ENCODE measurements at places on chromosomes 2 and 18.
A peak's percentile ranks its signal among the peaks of the same experiment; 100 is the strongest.

DNA sequence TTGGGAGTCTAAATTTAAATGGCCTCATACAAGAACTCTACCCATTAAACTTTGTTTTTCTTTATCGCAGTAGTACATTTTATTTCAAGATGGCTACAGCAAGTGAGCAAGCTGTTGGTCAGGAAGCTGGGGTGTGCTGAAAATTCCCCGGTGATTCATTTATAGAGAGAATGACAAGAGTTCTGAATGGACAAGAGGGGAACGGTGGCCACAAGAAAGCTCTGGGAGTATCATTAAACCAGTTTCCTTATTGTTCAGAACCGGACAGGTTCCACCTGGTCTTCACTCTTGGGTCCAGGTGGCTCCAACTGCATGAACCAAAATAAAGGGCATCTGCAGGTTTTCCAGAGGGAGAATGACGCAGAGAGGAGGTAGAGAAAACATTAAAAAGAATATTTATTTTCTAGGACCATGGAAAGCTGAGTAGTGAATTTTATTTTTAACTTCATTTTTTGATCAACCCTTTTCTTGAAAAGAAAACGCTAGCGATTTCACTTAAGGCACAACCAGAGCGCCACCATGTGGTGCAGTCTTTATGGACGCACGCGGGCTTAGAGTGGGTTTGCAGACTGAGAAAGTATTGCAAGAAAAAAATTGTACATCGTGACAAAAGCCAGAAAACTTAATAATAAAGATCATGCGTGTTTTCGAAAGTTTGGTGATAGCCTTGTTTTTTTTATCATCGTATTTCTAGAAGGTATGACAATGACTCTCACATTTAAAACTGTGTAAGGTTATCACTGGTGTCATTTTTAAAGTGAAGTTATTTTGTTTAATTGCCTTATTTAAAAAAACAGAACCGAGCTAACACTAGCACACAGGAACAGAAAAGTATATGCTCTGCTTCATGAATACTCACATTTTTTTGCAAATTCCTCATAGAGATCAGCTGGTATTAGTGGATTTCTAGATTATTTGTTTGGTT, 97.9 kb upstream of the NOL4 start:
- DNase-seq = no peak

- DNase-seq = no peak
These were observed 41.5 kb upstream of the EPC2 start for GRCh38 chr2:148602885-148603561.

DNA sequence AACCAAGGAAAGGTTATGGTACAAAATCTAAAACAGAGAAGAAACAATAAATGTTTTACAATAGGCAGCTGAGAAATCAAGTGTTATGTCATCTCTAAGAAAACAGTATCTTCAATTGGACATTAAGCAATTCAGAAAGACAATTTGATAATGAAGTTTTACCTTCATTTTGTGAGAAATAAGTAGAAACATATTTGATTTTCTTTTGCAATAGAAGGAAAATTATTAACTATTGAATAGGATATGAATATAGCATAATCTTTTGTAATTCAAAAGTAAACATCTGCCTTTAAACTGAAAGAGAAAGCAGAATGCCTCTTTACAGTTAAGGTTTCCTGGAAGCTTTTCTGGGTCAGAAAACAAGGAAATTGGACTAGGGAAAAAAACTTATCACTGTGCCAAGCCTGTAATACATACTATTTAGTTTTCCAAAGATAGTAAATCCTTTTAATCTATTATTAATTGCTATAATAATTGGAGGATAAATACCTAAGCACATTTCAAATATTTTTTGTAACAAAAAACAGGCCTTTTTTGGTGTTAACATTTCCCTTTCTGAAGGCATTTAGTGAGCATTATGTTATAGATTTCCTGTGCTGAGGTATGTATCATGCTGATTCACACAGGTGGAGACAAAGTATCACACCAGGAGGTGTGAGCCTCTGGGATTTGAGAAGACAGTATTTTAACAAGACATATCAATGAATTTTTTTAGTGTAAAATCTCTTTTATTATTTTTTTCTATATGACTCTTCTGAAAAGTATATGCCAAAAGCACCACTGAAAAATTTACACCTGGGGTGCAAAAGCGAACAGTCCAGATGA, 947.0 kb upstream of the CDH2 start:
- no peak for DNase-seq

- DNase-seq = no peak
These were observed 258.0 kb downstream of the DPP10 start for GRCh38 chr2:114700440-114700839.

DNA sequence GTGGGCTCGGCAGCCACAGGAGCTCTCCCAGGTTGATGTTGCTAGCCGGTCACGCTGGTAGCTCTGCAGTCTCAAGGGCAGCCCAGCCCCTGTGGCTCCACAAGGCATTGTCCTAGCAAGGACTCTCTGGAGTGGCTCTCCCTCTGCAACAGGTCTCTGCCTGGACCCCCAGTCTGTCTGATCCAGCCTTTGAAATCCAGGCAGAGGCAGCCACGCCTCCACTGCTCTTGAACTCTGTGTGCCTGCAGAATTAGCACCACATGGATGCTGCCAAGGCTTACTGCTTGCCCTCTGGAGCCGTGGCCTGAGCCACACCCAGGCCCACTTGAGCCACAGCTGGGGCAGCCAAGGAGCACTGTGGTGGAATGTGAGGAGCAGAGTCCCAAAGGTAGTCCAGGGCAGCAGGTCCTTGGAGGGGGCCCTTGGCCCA, 43.0 kb upstream of the FAHD2A start:
- no peak for DNase-seq

- DNase-seq = no peak
These were observed 127.6 kb upstream of the LYPD1 start for GRCh38 chr2:132797556-132797955.

- DNase-seq = no peak
These were observed 323.4 kb upstream of the THUMPD2 start for GRCh38 chr2:40102447-40102846.

GRCh38 chr2:132384491-132385151, 32.0 kb upstream of the GPR39 start:
- no peak for DNase-seq

- DNase-seq = no peak
These were observed 55.0 kb upstream of the DAPL1 start for GRCh38 chr2:158740127-158740526.

- DNase-seq = no peak
These were observed 42.3 kb upstream of the ALPP start for GRCh38 chr2:232336241-232336736.

DNA sequence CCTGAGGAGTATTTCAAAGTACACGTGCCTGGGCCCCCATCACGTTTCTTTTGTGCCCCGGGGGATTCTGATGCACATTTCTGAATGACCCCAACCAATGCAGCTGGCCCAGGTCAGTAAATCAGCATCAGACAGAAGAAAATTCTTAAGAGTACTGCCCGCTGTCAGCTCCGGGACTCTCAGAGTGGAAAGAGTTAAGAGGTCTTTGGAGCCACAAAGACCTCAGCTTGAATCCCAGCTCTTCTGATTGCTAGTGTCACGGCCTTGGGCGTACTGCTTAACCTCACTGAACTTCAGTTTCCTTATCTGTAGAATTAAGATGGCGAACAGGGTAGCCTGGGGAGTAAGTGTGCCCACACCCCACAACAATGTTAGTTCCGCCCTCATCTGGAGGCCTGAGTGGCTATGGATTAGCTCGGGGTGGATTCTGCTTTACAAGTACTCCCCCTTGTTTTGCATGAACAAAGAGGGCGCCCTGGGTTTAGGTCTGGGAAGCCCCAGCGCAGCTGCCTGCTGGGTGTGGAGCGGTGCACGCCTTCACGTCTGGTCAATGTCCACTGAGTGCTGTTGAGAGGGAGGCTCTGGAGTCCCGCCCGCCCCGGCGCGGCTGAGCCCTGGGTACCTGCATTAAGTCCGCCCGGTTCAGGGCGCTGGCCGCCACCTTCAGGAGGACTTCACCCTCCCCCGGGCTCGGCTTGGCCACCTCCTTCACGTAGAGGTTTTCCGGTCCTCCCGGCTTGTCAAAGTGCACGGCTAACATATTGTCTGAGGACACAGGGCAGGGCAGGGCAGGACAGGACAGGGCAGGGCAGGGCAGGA, 858 bp downstream of the TP53I3 start:
- DNase-seq = peak; percentile 68

DNA sequence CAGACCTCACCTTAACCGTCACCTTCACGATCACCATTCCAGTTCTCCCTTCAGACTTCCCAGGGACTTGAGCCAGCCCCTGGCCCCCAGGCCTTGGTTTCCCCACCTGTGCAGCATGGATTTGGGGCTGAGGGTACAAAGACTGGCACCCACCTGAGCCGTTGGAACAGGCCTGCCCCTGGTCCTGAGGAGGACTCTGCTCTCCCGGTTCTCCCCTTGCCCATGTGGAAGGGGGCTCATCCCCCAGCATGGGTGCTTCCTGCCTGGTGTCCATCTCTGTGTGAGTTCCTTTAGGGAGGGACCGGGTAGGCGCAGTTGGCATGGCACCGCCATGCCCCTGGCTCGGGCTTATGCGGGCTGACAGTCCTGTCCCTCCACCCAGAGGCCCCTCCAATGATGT, 10.9 kb upstream of the GPR35 start:
- no peak for DNase-seq

- DNase-seq = no peak
These were observed 42.1 kb downstream of the CD28 start for GRCh38 chr2:203748331-203749126.

GRCh38 chr2:239057533-239057932, 209.6 kb downstream of the TWIST2 start:
- DNase-seq = no peak

DNA sequence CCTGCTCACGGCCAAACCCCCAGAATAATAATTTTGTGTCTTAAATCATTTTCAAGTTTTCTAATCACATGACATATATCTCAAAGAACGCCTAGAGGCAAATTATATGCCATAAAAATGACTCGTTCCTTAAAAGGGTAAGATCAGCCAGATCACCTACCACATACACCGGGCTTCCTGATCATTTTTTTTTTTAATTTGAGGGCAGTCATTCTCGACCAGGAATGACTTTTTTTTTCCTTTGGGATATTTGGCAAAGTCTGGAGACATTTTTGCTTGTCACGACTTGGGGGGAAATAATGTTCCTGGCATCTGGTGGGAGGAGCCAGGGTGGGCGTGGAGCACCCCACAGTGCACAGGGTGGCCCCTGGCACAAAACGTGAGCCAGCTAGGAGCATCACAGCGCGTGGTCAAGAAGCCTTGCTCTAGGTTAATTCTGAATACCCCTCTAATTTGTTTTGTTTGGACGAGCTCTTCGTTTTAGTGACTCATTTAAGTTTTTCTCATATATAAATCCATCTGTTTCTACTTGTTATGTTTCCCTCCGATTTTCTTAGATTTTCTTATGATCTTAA, 94.9 kb downstream of the TWIST2 start:
- DNase-seq = no peak
